ENCODE measurements at places on chromosomes 2 and 18.

- no peak for DNase-seq
Observed at GRCh38 chr2:150570712-150571111, 83.2 kb upstream of the RND3 start.

GRCh38 chr18:26386441-26386840 lies 160.2 kb downstream of the TAF4B start:
- no peak for DNase-seq

DNA sequence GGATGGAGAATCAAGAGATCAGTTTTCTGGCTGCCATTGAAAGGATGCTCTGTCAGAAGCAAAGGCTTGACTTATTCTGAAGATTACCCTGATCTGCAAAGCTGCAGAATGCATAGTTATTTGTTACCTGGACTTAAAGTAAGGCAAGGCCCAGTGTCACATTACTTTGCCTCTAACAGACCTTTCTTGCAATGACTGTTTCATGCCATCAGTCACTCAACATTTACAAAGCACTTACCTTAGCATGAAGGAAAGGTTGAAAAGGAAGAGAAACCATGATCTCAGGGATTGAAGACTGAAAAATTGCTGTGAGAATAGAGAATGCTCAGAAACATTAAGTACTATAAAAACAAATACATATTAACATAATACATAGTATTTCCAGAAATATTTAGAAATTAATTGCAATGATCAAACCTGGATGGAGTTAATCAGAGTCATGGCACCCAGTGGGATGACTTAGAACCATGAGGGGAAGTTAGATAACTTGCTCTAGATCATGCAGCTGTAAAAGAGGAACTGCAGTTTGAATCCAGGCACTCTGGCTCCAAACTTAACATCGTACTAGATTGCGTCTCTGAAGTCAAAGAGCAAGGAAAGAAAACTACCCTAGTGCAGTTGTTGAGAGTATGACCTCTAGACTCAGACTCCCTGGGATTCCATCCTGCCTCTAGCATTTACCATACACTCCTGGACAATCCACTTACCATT lies 26.5 kb upstream of the FAM117B start:
- DNase-seq: no peak

DNA sequence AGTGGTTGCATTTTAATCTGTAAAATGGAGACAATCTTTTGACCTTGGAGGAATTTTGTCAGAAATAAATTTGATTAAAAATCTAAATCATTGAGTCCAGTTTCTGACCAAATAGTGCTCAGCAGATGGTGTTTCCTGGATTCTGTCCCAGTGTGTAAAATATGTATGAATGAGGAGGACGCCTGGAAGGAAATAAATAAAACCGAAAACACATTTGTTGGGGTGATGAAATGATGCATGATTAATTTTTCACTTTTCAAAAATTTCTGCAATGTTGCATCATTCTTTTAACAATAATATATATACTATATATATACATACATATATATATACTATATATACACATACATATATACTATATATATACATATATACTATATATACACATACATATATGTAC lies 261.1 kb upstream of the TRIB2 start:
- DNase-seq: no peak

- no peak for DNase-seq
Observed at GRCh38 chr2:109137616-109138015, 8.6 kb downstream of the SH3RF3 start.

- no peak for DNase-seq
Observed at GRCh38 chr2:207603486-207603885, 21.7 kb downstream of the METTL21A start.

GRCh38 chr2:28661589-28662001 lies 90.0 kb upstream of the PPP1CB start:
- DNase-seq: no peak

DNA sequence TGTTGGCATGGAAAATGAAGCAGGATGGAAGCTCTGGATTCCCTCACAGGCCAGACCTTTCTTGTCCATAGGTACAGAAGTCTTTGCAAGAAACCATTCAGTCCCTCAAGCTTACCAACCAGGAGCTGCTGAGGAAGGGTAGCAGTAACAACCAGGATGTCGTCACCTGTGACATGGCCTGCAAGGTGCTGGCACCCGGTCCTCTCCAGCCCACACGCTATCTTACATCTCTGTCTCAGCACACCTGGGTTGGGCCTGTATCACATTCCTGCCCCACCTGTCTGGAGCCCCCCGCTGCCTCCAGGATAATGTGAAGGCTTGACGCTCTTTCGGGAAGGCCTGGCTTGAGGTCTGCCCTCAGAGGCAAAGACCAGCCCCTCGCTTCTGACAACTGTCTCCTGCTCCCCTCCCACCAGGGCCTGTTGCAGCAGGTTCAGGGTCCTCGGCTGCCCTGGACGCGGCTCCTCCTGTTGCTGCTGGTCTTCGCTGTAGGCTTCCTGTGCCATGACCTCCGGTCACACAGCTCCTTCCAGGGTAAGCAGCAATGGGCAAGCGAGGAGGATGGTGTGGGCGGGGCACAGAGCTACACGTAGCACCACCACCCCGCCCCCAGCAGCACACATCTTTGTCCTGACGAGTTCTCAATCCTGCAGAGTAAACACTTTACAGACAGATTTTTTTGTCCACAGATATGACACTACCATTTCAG lies 6.0 kb downstream of the TMEM214 start:
- no peak for DNase-seq

DNA sequence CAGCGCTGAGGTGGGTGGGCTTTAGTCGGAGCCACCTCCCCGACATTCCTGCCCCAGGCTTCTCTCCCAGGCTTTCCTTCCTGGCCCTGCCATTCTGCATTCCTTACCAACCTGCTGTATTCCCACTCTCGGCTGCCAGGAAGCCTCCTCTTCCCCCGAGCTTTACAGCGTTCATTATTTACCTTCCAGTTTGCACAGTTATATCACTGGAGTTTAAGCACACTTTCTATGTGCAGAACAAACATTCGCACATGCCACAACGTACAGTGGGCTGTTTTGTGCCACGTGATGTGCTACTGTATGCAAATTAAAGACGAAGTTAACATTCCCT lies 246.3 kb downstream of the SOX11 start:
- DNase-seq: no peak

GRCh38 chr2:234269769-234270204 lies 219.3 kb downstream of the SPP2 start:
- no peak for DNase-seq

All from activated naive CD8-positive, alpha-beta T cell treated with anti-CD3 and anti-CD28 coated beads, Interleukin-2, amount 50 U/mL, for 16 hours (primary cell).